ENCODE measurements at places on chromosomes 7 and 10.
A peak's percentile ranks its signal among the peaks of the same experiment; 100 is the strongest.

DNA sequence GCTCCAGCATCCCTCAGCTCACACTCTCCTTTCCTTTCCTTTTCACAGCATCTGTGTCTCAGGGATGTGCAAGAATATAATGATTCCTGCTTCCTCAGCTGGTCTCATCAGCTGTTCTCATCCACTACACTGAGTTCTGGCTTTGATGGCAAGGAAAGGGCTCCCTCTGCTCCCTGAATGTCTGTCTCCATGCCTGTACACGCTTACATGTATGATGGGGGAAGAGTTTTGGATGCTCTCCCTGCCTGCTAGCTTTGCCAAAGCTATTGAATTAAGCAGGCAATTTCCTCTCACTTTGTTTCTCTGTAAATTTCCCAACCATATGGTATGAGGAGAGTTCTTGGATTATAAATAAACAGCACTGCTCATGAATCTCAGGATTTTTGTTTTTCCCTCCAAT, 254.5 kb downstream of the SORCS3 start:
- peak; percentile 78 for DNase-seq

DNA sequence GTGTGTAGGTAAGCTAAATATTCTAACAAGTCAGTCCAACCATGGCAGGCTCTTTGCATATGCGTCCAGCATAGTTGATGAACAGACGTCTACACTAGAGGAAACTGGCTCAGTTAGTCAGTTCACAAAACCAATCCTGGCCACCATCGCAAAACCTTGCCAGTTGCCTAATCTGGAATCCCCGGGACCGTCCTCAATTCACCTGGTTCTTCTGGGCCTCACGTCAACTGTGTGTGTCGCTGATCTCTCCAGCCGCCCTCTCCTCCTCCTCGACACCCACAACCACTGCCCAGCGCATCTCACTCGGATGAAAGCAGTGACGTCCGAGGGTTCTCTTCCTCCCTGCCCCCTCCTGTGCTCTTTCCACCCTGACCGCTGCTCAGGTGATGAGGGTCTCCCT, 217.8 kb upstream of the SH2B2 start:
- no peak for DNase-seq

- no peak for DNase-seq
Measured at GRCh38 chr10:119541046-119541445, 1.5 kb downstream of the RGS10 start.

- DNase-seq = no peak
Measured at GRCh38 chr7:86949779-86950260, 109.6 kb downstream of the ELAPOR2 start.

- no peak for DNase-seq
Measured at GRCh38 chr10:116073001-116073400, 200.0 kb downstream of the GFRA1 start.

GRCh38 chr7:111159426-111159825, 68.5 kb downstream of the LRRN3 start:
- no peak for DNase-seq
